ENCODE measurements at places on chromosomes 2 and 18.
A peak's percentile ranks its signal among the peaks of the same experiment; 100 is the strongest.

DNA sequence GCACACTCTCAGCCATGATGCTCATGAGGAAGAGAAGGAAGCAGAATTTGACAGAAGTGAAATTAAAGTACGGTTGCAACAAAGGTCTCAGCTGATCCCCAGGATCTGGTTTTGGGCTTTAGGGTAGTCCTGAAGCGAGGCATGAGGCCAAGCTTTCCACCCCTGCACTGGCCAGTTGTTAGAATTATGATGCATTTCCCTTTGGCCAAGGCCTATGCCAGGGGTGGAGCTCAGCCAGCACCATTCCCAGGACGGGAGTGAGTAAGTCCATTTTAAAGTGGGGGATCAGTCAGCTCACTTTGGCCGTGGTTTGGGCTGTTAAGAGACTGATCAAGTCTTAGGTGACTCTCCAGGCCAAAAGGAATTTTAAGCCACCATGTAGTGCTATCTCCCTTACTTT is 314.5 kb upstream of the MMADHC start:
- no peak for DNase-seq

GRCh38 chr2:209049608-209050007 is 374.2 kb upstream of the MAP2 start:
- no peak for DNase-seq

DNA sequence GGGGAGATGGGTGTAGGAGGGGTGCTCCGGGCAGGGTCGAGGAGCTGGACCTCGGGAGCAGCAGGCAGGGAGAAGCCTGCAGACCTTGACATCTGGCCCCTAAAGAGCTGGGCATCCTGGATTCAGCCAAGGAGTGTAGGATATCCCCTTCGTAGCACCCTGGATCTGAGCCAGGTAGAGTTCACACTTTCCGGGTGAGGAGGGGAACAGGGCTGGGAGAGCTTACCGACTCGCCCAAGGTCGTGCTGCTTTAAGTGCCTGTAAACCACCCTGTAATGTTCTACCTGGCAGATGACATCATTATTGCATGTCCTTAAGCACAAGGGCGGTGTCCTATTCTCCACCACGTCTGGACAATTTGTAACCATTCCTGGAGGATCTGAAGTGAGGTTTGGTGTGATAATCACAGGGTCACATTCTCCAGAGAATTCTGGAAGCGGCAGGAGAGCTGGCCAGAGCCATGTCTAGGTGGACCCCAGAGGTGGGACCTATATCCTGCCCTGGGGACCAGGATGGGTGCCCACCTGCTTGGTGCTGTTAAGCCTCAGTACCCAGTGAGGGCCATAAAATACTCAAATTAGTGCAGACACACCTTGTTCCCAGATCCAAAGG is 14.6 kb downstream of the ITM2C start:
- DNase-seq, result no peak

- DNase-seq, result no peak
These were observed 69.0 kb upstream of the ALPP start for GRCh38 chr2:232309592-232309991.

- no peak for DNase-seq
These were observed 125.7 kb downstream of the PDE1A start for GRCh38 chr2:182301093-182301492.

GRCh38 chr18:2538236-2538635 is 33.1 kb downstream of the METTL4 start:
- no peak for DNase-seq

DNA sequence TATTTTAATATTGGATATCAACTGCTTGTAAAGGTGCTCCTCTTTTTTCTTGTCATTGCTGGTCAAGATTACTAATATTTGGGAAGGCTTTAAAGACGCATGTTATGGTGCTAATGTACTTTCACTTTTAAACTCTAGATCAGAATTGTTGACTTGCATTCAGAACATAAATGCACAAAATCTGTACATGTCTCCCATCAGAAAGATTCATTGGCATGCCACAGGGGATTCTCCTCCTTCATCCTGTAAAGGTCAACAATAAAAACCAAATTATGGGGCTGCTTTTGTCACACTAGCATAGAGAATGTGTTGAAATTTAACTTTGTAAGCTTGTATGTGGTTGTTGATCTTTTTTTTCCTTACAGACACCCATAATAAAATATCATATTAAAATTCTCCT is 38.2 kb downstream of the COL3A1 start:
- no peak for DNase-seq

- DNase-seq, result no peak
These were observed 38.1 kb upstream of the OTOS start for GRCh38 chr2:240178564-240178963.

DNA sequence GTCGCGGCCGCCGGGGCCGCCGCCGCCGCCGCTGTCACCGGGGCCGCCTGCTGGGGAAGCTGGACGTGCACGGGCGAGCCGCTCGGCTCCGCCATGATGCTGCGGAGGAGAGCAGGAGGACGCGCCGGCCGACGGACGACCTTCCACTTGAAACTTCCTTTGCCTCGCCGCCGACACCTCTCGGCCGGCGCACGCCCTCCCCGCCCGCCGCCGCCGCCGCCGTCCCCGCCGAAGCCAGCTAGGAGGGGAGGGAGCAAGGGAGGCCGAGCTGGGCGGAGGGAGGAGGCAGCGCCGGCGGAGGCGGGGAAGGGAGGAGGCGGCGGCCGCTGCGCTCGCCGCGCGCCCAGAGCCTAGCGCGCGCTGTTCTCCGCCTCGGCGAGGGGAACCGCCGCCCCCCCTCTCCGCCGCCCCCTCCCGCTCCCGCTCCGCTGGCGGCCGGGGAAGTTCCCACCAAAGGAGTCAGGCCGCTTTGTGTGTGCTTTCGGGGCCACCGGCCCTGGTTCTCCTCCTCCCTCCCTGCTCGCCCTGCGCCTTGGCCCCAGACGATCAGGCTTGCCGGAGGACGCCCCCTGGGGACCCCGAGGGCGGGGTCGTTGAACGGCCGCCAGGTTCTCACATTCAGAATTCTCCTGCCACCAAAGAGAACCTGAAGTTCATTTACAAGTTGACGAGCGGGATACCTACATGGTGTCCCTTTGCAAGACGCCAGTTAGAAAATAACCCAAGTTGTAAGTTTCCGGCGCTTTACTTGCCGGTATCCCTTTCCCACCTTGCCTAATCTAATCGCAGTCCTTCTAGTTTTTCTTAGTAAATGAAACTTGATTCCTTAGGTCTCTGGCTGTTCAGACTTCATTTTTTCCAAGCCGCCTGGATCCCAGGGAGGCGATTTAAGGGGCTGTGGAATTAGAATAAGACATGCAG is at the start of gene STK39:
Gene STK39, minus strand, starts transcription at position 255 of the 921 bp plus-strand sequence. Its CDS starts 160 bp downstream, at position 95.
- DNase-seq, result peak; percentile 70

DNA sequence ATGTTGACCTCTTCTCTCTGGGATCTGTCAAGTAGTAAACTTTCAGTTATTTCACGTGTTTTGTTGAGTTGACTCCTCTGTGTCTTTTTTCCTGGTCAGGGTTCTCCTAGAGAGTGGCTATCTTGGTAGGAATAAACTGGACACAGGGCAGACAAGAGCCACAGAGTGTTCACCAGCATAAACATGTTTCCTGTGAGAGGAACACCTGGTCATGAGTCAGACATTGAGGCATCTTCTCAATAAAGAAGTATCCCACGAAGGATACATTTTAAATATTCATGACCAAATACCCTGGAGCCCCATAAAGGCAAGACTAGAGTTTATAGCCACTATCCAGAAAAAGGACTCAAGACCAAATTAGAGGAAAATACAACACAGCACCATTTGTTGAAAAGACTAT is 269.7 kb upstream of the ZNF521 start:
- DNase-seq, result no peak

GRCh38 chr2:107418708-107419107 is 408.0 kb upstream of the RGPD4 start:
- no peak for DNase-seq

DNA sequence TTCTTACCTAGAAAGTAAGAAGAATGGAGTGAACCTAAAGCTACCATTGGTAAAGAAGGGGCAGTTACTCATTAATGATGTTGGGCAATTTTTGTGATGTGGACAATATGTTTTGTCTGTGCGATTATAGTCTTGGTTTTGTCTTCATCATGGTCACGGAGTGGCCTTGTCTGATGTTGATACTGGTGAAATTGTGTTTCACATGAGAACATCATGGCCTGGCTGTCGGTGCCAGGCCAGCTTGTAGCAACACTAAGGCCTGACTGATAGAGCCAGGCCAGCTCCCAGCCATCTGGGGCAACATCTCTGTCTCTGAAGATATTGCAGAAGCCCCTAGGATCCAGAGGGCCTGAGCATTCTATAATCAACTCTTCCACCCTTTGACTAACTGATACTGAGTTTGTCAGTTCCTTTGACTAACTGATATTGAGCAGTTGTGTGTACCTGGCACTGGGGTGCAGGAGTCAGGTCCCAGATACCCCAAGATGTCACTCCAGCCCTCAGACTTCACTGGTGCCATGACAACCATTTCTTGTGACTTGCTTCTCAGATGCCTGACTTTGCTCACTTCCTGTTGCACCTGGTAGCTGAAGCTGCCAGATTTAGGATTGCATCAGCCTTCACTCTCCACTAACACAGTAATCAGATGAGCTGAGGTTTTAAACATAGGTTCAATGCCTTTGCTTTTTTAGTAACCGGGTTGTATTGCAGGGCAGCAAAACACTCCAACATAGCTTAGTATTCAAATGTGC is 62.5 kb downstream of the RPIA start:
- no peak for DNase-seq

DNA sequence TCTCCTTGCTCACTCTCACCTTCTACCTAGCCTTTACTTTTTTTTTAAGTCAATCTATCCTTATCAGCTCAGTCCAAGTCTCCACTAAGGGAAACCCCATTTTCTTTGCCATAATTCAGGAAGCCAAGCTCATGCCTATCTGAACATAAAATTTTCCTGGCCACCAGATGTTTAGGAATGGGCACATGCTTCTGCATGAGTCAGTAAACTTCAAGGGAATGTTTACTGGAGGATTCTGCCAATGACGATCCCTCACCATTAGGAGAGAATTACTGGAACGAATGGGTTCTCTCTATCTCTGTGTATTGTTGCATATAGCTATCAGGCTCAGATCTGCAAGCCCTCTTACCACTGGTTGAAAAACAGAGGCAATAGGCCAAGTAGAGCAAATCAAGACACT is 731.7 kb upstream of the ZNF804A start:
- DNase-seq, result no peak

- DNase-seq, result no peak
These were observed 42.4 kb upstream of the DDX18 start for GRCh38 chr2:117771969-117772630.

DNA sequence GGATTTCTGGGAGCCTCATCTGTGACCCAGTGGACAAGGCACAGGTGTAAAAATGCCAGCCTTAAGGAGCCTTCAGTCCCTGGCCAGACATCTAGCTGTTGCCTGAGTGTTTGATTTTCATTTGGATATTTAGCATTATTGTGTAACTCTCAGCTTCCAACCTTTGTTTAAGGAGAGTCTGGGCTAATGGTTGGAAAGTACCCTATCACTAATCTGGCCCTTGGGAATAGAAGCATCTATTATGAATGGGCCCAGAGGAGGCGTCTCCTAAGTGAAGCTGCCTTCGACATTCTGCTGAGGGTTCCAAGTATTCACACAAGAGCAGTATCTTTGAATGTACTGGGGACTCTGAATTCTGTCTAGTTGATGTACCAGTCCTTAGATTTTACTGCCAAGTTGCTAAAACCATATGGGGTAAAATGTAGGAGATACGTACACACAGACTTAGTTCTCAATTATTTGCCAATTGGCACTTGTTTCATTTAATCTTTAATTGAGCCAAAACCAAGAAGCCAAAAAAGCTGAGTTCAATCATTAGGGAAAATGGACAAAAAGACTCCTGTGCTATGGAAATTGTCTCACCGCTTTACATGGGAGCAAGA is 7.2 kb upstream of the ANKRD29 start:
- DNase-seq, result no peak

DNA sequence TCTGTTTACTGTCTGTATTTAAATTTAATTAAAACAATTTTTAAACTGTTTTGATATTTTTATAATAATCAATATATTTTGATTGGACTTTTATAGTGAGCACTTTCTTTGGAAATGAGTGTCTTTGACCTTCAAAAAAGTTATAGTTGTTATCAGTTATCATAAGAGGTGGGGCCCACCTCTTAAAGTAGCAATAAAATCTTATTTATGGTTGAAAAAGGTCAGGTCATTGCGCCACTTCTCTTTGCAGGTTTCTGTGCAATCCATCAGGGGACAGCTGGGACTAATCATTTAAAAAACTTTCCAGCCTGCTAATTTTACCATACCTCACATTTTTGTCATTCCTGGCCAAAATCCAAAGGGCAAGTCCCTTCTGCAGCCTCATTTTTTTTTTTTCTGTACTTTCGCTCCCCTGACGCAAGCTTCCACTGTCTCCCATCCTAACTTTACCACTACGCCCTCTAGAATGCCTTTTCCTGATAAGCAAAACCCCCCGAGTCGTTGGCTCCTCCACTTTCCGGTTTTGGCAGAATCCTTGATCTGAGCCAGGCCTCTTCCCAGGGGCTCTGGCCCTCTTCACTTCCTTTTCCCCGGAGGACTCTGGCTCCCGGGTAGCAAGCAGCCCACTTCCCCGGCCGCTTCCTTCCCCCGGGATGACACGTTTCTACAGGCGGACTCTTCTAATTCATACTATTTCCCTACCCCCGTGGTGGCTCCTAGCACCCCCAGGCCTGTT is 1.1 kb upstream of the SEH1L start:
- peak; percentile 87 for DNase-seq

DNA sequence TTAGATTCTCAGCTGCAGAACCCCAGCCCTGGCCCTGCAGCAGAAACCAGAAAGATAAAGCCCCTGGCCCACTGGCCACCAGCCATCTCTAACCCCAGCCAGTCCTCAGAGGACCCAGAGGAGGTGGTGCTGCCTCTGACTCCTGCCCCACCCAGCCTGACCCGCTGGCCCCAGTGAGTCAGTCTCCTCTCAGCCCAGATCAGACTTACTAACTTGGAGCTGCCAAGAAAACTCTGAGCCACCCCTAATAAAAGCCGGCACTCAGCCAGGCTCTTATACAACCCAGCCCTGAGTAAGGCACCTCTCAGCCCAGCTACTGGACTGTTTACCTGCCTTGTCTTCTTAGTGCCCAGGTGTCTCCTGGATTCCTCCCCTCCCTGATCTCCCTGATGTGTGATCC is 2.0 kb downstream of the SLC14A2 start:
- DNase-seq, result no peak

DNA sequence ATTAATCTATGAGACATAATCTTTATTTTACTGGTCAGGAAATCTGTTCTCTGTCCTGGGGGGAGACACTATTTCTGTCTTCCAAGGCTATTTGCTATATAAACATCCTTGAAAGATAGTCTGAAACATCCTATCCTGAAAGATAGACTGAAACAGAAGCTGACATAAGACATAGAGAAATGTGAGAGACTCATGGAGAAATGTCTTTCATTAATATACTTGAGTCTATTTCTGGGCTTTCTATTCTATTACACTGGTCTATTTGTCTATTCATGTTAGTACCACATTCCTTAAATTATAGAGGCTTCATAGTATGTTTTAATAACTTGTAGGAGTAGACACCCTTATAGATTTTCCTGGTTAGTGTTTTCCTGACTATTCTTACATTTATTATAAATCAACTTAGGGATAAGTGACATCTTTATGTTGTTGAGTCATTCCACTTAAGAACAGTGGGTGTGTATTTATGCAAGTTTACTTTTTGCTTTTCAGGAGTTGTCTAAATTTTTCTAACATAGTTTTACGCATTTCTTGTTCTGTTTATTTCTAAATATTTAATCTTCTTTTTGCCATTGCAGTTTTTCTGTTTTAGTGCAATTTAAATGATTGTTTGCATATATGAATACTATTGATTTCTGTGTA is 244.9 kb upstream of the ZSWIM2 start:
- DNase-seq, result no peak

GRCh38 chr2:205614965-205615364 is 67.3 kb upstream of the NRP2 start:
- DNase-seq, result no peak

- no peak for DNase-seq
These were observed 250.1 kb upstream of the CTAGE1 start for GRCh38 chr18:22667616-22668422.

Data from Caco-2 (cell line).